ENCODE measurements at places on chromosomes 2 and 18.

DNA sequence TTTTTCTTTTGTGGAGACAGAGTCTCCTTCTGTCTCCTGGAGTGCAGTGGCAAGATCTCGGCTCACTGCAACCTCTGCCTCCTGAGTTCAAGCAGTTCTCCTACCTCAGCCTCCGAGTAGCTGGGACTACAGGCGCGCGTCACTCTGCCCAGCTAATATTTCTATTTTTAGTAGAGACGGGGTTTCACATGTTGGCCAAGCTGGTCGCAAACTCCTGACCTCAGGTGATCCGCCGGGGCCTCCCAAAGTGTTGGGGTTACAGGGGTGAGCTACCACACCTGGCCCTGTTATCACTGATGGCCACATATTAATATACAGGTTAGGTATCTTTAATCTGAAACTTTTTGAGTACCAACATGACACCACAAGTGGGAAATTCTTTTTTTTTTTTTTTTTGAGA, 3.4 kb downstream of the MRPL35 start:
- DNase-seq: no peak

- DNase-seq: no peak
Measured at GRCh38 chr18:54296062-54296461, 26.7 kb downstream of the POLI start.

GRCh38 chr2:208392300-208392699, 14.3 kb upstream of the PTH2R start:
- DNase-seq: no peak

GRCh38 chr2:85435981-85436835, 17.7 kb downstream of the SH2D6 start:
- DNase-seq: no peak

DNA sequence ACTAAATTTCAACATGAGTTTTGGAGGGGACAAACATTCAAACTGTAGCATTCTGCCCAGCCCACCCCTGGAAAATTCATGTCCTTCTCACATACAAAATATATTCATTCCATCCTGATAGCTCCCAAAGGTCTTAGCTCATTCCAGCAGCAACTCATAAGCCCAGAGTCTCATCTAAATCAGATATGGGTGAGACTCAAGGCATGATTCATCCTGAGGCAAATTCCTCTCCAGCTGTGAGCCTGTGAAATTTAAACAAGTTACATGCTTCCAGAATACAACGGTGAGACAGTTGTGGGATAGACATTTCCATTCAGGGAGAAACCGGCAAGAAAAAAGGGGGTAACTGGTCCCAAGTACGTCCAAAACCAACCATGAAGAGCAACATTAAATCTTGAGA, 43.5 kb upstream of the FAHD2A start:
- DNase-seq: no peak

DNA sequence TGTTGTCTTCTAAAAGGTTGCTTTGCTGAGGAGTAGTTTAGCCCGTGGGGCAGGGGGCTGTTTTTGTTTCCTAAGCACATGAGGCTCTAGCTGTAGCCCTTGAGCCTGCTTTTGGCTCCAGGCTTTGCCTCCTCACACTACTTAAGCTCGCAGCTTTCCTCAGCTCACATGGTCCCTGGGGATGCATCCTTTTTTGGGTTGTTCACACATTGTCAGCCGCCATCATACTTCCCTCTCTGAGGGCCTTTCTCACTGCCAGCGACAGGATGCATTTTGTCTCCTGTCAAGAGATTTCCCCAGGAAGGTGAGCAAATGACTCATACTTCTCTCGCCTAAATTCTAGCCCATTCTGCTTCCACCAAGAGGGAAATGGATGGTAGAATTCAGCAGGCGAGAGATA, 279.5 kb upstream of the PKDCC start:
- DNase-seq: no peak

- no peak for DNase-seq
Measured at GRCh38 chr2:163934131-163934530, 198.3 kb upstream of the FIGN start.

DNA sequence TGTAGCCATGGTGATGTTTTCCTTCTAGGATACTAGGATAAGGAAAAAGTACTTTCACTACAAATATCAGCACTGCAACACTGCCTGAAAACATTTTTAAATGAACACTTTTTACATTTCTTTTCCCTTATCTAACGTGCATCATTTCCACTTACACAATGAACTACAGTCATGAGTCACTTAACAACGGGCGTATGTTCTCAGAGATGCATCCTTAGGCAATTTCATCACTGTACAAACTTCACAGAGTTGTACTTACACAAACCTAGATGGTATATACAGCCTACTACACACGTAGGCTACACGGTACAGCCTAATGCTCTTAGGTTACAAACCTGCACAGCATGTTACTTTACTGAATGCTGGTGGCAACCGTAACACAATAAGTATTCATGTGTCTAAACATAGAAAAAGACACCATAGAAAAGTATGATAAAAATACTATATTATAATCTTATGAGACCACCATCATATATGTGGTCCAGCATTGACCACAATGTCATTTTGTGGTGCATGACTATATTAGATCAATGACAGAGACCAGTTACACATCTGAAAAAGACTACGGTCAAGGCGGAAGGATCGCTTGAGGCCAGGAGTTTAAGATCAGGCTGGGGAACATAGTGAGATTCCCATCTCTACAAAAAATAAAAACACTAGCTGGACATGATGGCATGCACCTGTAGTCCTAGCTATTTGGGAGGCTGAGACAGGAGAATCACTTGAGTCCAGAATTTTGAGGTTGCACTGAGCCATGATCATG, 39.8 kb downstream of the WDR33 start:
- DNase-seq: no peak

DNA sequence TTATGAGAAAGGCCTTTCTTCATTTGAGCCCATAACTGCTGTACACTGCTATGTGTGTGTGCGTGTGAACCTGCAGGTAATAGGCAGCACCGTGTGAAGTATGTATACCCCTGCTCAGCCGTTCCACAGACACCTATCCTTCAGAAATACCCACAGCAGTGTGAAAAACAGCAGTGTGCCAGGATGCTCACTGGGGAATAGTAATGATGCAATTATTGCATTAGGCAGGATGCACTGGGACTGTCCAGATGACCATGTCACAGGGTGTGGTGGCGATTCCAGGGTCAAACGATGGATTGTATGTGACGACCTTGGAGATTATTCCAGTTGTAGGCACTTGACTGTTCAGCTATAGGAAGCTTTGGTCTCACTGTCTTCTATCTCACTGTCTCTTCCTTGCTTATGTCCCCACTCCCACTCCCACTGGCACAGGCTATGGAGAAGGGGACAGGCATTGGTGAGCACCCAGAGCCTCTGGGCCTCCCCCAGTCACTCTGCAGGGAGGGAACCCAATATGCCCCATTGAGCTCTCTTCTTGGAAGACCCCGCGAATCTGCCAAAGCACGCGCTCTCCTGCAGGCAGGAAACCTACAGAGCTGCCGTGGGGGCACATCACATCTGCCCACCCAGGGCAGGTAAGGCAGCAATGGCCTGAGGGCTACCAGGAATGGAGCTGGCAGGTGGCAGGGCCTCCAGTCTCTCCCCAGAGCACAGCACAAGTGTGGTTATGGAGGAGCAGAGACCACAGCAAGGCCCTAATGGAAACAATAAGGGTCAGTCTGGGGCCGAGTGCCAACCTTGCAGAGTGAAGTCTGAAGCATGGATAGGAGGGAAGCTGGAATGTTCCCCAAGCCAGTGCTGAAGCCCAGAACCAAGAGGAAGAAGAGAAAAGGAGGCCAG, 518.9 kb upstream of the RAB6C start:
- DNase-seq: no peak

Measured in right cardiac atrium (tissue), 5 donors.